ENCODE measurements at places on chromosomes 1 and 21.

GRCh38 chr1:20883766-20884165 lies 96.7 kb upstream of the HP1BP3 start:
- no peak for DNase-seq

GRCh38 chr1:147201276-147201675 lies 23.9 kb downstream of the FMO5 start:
- no peak for DNase-seq

- no peak for DNase-seq
Measured at GRCh38 chr1:110155878-110156522, 5.7 kb downstream of the SLC6A17 start.

GRCh38 chr1:178451529-178451928 lies 45.2 kb downstream of the CLEC20A start:
- DNase-seq: no peak

DNA sequence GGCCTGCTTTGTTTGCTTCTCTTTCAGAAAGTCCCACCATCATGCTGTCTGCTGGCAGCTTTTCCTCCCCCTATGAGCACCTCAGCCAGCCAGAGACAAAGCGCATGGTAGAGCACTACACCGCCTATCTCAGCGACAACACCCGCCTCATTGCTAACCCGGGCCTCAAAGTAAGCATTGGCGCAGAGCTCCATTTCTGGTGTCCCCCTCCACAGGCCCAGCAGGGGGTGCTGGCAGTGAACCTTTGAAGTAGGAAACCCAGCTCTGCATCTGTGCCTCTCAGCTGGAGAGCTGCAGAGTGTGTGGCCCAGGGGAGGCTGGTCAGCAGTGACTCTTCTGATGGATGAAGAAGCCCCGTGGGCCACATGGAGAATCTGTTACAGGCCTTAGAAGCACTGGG lies 81.2 kb upstream of the RAVER2 start:
- DNase-seq: no peak

DNA sequence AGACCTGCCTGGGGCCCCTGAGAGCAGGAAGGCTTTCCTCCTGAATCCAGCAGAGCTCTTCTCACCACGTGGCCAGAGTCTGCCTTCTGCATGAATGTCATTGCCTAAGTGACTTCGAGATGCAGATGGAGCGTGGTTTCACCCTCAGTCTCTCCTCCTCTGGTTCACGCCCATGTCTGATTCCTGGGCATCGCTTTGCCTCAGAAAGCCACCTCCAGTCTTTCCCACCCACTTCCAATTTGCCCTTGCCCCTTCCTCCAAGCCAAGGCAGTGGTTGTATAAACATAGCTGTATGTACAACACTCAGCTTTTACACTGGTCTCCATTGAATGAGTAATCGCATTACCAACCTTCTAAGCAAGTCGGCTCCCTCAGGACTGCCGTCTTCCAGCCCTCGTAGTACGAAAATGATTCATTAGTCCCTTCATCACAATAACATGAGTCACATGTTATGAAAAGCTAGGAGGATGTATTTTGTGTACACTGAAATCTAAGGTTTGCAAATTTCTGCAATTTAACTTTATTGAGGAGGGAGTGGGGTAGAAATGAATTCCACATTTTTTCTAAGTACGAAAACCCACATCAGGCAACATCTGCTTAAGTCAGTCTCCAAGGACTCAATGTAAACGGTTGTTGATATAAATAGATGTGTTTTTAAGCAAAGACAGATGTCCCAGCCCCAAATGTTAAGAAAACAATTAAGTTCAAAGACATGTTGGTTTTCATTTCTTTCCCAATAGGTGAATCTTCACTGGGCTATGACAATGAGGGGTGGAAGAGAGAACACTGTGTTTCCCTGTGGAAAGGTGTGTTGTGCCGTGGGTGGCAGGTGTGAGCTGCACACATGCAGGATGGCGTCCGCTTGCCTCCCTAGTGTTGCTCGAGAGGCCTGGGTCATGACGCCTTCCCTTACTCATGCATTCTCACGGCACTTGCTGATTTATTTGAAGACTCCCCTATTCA lies 32.3 kb upstream of the ETS2 start:
- DNase-seq: no peak

- peak; percentile 65 for DNase-seq
Measured at GRCh38 chr1:160083968-160084770, 2.8 kb downstream of the KCNJ9 start.
